ACHN (cell line): ENCODE measurements at places on chromosomes 16 and 17.

GRCh38 chr17:77107506-77108433 lies 33.0 kb upstream of the SEC14L1 start:
- DNase-seq: no peak

- DNase-seq: peak; percentile 53
Observed at GRCh38 chr16:70576431-70577255, 53.0 kb downstream of the SF3B3 start.

- no peak for DNase-seq
Observed at GRCh38 chr17:32277284-32277683, 11.7 kb downstream of the RHBDL3 start.

DNA sequence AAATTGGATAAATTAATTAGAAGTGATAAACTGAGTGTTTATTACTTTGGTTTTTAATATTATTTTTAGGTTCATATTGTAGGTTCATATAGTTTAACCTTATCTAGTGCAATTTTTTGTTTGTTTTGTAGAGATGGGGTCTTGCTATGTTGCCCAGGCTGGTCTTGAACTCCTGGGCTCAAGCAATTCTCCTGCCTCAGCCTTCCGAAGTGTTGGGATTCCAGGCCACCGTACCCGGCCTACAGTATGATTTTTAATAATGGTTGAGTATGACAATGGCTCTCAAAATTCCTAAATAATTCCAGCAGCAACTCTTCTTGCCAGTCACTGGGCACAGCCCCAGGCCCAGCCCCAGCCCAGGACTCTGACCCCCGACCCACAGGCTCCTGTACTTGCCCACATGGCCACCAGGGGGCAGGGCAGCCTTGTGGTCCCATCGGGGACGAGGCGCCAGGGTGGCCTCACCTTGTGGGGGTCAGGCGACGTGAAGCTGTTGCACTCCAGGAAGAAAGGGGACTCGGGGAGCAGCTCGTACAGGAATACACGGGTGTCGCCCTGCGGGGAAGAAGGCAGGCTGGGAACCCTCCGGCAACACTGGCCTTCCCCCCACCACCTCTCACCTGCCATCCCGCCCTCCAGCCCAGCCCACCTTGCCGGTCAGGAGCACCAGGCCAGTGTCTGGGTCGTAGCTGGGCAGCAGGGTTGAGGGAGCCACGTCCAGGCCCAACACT lies 7.9 kb upstream of the PAM16 start:
- peak; percentile 48 for DNase-seq

- no peak for DNase-seq
Observed at GRCh38 chr16:57427307-57427706, 19.9 kb downstream of the CIAPIN1 start.

GRCh38 chr17:50240851-50241250 lies 33.4 kb upstream of the TMEM92 start:
- no peak for DNase-seq

DNA sequence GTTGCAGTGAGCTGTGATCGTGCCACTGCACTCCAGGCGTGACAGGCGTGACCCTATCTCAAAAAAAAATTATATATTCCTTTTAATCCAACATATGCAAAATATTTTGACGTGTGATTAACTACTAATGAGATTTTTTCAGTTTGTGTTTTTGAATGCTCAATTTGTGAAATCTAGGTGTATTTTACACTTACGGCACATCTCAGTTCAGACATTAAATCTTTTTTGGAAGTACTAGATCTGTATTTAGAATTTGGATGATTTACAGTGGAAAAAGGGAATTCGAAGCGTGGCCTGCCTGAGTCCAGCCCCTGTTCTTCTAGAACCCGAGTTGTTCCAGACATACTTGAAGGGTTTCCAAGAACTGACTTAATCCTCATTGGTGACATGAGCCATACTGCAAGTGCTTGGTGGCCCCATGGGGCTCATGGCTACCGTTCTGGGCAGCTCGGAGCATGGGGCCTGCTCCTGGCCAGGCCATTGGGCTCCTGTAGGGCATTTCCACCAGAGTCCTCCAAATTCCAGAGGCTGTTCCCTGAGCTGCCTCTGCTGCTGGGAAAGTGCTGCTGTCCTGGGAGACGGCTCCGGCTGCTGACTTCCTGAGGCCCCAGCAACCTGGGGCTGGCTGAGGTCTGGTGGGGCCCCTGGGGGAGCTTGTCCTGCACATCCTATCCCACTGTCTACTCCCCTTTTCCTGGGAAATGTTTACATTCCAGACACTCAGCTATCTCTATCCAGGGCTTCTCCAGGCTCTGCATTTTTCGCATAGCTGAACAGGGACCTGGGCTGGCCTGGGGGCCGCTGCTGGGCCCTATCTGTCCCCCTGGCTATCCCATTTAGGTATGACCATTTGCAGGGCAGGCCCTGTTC lies 27.2 kb downstream of the LLGL2 start:
- DNase-seq: peak; percentile 8

DNA sequence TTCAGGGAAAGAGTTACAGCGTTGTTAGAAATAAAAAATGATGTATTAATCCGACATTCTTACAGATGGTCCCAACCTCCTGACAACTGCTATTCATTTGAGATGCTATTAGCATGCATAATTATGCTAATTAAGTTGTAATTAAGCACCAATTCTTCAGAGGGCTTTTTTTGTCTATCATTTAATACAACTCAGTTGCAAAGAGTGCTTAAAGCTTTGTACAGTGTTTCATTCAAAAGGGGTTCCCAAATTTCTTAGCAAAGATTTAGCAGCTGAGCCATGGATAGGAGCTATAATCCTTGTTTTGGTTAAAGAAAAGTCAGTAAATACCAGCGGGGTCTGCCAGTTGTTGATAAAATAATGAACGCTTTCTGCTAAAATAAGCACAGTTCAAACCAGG lies 150.7 kb upstream of the DYNLRB2 start:
- no peak for DNase-seq

GRCh38 chr17:31907342-31907962 lies 5.9 kb upstream of the UTP6 start:
- no peak for DNase-seq

GRCh38 chr17:56602292-56603130 lies 9.0 kb downstream of the NOG start:
- DNase-seq: no peak

GRCh38 chr17:27624539-27624938 lies 6.4 kb upstream of the LGALS9 start:
- no peak for DNase-seq

- peak; percentile 62 for DNase-seq
Observed at GRCh38 chr17:51322390-51323029, 62.2 kb downstream of the UTP18 start.

- no peak for DNase-seq
Observed at GRCh38 chr17:72402727-72403210, 281.9 kb downstream of the SOX9 start.

- DNase-seq: no peak
Observed at GRCh38 chr17:39782481-39782880, 44.7 kb downstream of the GRB7 start.

DNA sequence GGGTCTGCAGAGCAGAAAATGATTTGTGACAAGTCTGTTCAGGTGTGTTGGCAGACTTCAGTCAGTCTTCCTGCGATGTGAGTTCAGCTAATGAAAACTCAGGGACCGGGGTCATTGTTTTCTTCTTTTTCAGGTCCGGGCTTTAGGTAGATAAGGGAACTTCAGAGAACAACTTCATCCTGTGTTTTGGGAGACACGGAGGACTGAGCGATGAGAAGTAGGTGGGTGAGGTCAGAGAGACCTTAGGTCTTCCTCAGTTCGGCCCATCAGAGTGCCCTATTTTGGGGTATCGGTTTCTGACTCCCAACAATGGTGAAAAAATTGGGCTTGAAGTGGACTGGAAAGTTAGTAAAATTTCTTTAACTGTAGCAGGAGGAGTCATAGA lies 88.9 kb upstream of the ATF7IP2 start:
- no peak for DNase-seq

DNA sequence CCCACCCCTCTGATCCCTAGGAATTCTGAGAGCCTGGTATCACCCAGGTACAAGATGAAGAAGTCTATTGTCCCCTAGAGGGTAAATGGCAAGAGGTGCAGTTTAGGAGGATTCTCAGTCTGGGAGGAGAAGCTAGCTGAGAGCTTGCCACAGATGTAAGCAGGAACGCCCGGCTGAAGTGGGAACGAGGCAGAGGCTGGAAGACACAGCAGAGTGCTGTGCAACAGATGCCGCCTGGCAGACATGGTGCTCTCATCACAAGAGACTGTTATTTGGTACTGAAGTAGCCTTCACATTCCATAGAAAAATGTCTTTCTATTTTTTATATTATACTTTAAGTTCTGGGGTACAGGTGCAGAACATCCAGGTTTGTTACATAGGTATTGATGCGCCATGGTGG lies 20.3 kb upstream of the KRT20 start:
- no peak for DNase-seq

GRCh38 chr17:8836821-8837562 lies 30.5 kb downstream of the PIK3R6 start:
- DNase-seq: no peak

DNA sequence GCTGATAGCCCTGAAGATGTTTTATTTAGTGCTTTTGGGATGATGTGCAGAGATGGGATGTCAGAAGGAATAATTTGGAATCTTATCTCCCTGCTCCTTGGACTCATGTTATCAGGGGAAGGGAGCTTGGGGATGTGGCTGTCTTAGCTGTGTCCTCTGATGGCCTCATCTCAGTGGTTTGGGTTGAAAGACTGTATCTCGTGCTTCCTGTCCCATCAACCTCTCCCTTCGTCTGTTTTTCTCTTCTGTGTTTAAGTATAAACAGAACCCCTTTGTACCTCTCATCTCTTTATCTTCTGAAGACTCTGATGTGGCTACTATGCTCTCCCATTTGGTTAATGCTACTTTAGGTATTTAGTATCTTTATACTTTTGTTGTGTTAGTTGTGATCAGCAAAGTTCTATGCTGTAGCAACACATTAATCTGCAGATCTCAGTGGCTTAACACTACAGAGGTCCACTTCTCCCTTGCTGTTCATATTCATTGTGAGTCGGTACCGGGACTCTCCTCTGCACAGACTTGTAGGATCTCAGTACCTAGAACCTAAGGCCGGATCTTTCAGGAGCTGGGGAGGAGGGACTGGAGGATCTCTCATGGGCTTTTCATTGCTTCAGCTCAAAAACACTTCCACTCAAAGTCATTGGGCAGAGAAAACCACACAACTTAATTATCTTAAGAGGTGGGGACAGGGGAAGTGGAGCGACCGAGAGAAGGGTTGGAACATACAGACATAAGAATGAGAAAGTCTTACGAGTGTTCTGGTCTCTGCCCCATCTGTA lies 28.8 kb downstream of the PRKCA start:
- no peak for DNase-seq

DNA sequence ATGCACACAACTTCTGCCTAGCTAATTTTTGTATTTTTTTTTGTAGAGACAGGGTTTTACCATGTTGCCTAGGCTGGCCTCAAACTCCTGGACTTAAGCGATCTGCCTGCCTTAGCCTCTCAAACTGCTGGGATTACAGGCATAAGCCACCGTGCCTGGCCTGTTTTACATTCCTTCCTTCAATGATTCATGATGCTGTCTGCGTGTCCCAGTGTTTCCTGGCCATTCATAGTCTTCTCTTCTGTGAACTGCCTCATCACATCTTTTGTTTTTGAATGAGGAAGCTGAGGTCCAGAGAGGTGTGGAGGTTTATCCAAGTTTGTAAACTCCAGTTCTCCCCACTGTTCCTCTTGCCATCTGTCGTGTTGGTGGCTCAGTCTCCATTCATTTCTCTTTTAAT lies 64.5 kb upstream of the MED9 start:
- DNase-seq: no peak

DNA sequence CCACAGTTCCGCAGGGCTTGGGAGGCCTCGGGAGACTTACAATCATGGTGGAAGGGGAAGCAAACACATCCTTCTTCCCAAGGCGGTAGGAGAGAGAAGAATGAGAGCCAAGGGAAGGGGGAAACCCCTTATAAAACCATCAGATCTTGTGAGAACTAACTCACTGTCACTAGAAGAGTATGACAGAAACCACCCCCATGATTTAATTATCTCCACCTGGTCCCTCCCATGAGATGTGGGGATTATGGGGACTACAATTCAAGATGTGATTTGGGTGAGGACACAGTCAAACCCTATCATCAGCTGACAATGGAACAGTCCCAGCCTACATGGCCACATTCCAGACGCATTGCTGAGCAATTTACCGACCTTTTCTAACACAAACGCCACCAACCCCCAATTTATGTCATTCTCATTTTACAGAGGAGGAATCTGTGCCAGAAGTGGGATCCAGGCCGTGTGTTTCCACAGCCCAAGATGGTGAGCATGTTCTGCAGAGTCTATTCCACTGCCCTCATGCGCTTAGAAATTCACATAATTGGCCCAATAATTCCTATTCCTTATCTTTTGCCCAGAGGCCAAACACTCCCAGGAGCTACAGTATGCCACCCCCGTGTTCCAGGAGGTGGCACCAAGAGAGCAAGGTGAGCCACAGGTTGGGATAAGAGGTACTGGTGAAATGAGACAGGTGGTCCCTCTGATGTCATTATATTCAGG lies 17.3 kb downstream of the MILR1 start:
- DNase-seq: no peak

- DNase-seq: no peak
Observed at GRCh38 chr17:79951361-79952264, 84.1 kb downstream of the TBC1D16 start.

GRCh38 chr17:15122857-15123256 lies 142.3 kb downstream of the PMP22 start:
- DNase-seq: no peak
